Fibroblast of lung (primary cell): ENCODE measurements at places on chromosomes 4 and X. TPM values are rescaled to one million over a fixed set of nuclear protein-coding genes. Genes with fewer than 3 reads are reported as not detected.
A peak's percentile ranks its signal among the peaks of the same experiment; 100 is the strongest.

The SLC2A9 gene
- polyA plus RNA-seq: 1.8 and 3.9 TPM in 2 replicates

DNA sequence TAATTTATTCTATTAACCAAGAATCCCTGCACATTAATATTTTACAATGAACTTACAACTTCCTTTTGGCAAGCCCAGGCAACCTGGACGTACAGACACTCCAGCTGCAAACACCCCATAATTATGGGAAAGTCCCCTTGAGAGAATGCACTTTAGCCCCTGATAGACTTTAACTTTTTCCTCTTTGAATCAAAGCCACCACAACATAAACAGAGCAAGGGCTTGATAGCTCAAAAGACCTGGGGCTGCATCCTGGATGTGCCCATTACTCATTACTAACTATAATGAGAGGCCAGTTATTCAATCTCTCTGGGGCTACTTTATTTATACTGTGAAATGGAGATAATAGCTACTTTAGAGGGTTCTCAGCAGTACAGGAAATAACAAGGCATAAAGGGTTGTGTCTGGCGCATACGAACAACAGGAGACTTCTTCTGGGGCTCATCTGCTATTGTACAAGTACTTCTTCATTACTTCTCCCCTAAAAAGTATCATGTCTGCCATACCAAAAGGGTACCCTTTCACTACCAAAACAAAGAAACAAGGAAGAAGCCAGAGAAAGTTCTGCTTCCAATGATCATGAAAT, 54.9 kb downstream of the CASK start:
- no peak for DNase-seq

- no peak for DNase-seq
These were observed 215.5 kb downstream of the PDGFC start for GRCh38 chr4:156756118-156756517.

DNA sequence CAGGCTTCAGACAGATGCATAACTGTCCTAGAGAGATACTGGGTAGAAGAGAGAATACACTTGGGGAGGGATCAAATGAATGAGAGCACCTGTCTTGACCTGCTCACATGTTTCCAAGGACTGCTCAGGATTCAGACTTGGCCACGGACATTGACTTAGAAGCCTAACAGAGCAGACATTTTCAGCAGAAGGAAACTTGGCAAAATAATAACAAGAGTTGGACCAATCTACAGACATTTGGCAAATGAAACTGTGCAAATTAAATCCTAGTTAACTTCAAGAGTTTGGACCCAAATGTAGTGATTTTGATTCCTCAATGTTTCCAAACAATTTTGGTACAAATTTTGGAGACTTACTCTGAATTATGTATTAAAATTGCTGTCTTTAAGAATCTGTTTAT, 223.9 kb downstream of the CAMK2D start:
- DNase-seq: no peak

- no peak for DNase-seq
These were observed 51.7 kb upstream of the AFF2 start for GRCh38 chrX:148448686-148449085.

DNA sequence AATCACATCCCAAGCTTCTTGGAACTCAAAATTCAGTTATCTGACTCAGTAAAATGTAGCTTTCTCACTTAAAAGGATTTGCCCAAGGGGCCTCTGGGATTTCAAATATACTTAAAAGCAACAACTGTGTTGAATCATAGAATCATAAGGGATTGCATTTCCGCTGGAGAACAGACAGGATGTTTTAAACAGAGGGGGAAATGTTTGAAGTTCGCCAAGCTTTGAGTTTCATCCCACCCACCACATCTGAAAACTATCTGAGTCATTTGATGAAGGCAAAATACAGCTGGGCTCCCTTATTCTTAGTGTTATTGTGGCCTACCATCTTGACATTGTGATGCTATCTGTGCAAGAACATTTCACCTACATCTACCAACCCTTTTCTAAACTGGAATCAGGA, 73.5 kb downstream of the PPP1R2C start:
- DNase-seq: peak; percentile 1
